ENCODE measurements at places on chromosomes 16 and 17.

DNA sequence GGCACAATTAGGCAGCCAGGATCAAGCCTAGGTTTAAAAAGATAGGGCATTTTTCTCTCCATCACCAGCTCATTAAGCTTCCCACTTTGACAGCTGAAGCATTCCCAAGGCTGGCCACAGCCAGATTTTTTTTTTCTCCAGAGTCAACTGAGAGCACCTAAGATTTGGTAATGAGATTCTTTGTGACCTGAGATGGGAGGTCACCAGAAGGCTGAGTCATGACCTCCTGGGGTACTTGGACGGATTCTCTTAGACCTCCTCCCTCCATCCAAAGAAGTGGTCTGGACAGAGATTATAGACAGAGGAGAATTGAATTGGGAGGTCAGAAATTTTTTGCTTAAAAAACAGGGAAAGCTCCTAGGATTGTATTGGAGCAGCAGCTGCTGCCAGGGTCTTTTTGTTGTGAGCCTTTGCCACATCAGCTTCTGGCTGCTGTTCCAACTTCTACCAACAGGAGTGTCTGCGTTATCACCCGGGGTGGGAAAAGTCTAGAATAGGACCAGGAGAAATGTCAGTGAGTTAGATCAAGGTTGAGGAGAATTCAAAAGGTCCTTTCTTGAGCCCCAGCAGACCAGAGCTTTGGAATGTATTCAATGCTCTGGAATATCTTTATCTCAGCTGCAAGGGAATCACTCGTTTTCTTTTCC is 221.2 kb upstream of the N4BP1 start:
- no peak for DNase-seq

- DNase-seq = no peak
Measured at GRCh38 chr16:16985707-16986106, 485.1 kb downstream of the XYLT1 start.

DNA sequence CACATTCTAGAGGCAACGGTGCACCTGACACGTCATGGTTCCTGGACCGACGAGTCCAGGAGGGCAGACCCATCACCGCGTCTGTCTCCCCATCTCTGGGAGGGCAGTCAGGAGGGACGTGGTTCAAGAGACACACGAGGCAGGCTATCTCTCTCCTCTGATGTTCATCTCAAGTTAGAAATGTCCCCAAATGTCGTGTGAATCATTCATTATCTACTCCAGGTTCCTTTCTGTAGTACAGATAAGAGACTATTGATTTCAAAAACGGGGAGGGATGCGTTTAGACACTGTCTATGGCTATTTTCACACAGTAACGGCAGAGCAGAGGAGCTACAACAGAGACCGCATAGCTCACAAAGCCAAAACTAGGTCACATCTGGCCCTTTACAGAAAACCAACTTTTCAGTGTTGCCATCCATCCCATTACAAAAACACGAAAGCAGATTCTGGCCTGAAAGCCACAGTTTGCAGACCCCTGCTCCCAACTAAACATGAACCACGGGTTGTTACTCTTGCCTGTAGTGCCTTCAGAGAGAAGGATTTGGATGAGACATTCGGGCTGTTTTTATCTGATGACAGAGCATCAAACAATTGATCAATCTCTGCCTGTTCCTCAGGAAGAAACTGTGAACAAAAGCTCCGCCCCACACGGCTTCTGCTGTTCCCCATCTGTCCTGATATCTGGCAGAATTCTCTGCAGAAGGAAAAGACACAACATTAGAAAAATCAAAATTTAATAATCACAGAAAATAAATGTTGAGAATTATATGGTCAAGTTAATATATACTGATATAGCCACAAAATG is 6.8 kb downstream of the MEAK7 start:
- DNase-seq = no peak

- DNase-seq = no peak
Measured at GRCh38 chr16:1494129-1494640, 1.0 kb downstream of the TELO2 start.

DNA sequence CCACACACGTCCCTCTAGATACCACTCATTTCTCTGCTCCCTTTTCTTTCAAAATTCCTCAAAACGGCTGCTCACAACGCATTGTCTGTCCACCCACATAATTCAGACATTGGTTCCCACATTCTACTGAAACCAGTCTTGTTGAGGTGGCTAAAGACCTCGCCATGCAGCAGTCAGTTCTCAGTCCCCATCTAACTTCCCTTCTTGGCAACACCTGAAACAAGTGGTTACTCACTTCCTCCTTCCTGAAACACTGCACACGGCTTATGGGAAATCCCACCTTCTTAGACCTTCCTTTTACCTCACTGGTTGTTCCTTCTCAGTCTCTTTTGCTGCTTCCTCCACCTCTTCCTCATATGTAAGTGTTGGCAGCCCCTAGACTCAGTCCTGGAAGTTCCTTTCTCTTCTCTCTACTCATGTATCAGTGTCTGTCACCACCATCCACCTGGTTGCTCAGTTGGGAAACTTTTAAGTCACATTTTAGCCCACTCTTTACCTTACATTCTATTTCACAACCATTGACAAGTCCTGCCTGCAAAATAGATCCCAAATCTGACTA is 277.1 kb downstream of the CEP112 start:
- no peak for DNase-seq

DNA sequence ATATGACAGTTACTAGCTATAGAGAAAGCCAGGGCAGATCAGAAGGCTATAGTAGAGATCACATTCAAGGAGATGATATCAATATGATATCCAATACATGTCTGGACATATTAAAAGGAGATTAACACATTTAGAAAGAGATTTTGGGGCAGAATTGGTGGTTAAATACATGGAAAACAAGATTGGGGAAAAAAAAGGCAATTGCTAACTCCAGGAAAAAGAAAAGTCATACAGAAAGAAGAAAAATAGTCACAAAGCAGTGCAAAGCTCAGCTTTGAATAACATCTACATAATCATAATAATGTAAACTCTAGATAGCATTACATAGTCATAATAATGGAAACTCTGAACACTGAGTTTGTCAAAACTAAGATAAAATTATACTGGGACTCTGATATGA is 40.6 kb downstream of the MYH11 start:
- no peak for DNase-seq

DNA sequence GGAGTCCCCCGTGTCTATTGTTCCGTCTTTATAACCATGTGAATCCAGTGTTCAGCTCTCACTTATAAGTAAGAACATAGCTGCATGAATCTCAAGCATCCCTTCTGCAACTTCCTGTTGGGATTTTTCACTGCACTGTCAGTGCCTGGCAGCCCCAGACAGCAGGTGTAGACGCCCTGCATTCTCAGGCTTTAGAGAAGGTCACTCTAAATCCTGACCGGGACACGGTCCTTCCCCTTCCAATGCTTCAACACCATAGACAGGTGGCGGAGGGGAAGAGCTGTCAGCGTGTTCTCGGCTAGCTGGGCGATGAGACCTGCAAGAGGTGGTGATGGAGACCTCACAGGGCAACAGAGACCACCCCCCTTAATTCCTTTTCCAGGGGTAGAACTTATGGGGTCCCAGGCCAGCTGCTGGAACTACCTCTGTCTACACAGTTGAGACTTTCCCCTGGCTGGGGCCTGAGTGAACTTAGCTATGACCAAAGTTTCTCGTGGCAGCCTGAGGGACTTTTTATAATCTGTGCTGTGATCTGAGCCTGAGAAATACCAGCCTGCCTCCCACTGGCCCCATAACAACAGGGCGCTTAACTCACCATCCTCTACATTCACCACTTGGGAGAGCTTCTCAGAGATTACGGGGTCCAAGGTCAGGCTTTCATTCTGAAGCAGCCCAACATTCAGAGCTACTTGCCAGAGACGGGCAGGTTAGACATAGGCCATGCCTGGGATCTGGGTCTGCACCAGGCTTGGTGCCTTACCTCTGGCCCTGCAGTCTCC is 143.2 kb upstream of the TNRC6C start:
- no peak for DNase-seq

GRCh38 chr17:50835301-50836234 is at the start of gene WFIKKN2:
WFIKKN2 (plus strand) TSS chr17:50835586; CDS start chr17:50835938, 352 bp downstream.
- DNase-seq = no peak
